ENCODE measurements at places on chromosomes 13 and 19. TPM values are rescaled to one million over a fixed set of nuclear protein-coding genes. Genes with fewer than 3 reads are reported as not detected.

- H3K36me3 ChIP-seq: peaks cover 7% of the 10 kb centered on the region
- H3K4me1 ChIP-seq: no peaks in the 10 kb centered on the region
- DNase-seq: no peak
- H3K4me3 ChIP-seq: no peak overlapping the region
Observed at GRCh38 chr19:11550265-11550664, 8.8 kb downstream of the ELOF1 start.

- no peak overlapping the region for H3K27ac ChIP-seq
- no peak overlapping the region for H3K4me3 ChIP-seq
- no peaks in the 10 kb centered on the region for H3K4me1 ChIP-seq
- peak; percentile 98 for DNase-seq
- H3K27me3 ChIP-seq: no peaks in the 10 kb centered on the region
Observed at GRCh38 chr19:2032296-2032941, 16.9 kb upstream of the BTBD2 start.

DNA sequence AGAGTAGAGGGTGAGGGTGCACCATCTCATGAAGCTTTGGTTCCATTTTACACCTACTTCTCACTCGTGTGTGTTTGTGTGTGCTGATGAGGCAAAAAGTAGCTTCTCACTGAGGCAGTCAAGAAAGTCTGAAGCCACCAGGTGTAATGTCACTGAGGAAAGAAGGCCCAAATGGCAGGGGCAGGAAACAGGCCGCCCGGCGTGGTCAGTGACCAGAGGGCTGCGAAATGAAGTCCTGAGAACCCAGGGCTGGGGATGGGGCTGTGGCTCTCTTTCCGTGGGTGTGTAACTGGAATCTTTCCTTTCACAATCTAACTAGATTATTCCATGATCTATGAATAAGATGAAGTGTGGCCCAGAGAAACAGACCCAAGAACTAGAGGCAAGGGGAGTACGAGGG, 25.5 kb upstream of the TFDP1 start:
- H3K4me3 ChIP-seq: no peak overlapping the region
- no peak overlapping the region for H3K27ac ChIP-seq
- no peaks in the 10 kb centered on the region for H3K27me3 ChIP-seq
- H3K36me3 ChIP-seq: no peaks in the 10 kb centered on the region

- H3K27me3 ChIP-seq: no peaks in the 10 kb centered on the region
- no peaks in the 10 kb centered on the region for H3K4me1 ChIP-seq
- H3K27ac ChIP-seq: no peak overlapping the region
Observed at GRCh38 chr13:94917824-94918223, 205.5 kb upstream of the SOX21 start.

The RNF225 gene
- total RNA-seq: not detected

The FLT1 gene
- total RNA-seq: 32.8 TPM

- no peaks in the 10 kb centered on the region for H3K4me1 ChIP-seq
- no peak overlapping the region for H3K27ac ChIP-seq
- H3K27me3 ChIP-seq: no peaks in the 10 kb centered on the region
- no peak for DNase-seq
- no peak overlapping the region for H3K4me3 ChIP-seq
Observed at GRCh38 chr19:47267350-47267759, 7.3 kb upstream of the INAFM1 start.

DNA sequence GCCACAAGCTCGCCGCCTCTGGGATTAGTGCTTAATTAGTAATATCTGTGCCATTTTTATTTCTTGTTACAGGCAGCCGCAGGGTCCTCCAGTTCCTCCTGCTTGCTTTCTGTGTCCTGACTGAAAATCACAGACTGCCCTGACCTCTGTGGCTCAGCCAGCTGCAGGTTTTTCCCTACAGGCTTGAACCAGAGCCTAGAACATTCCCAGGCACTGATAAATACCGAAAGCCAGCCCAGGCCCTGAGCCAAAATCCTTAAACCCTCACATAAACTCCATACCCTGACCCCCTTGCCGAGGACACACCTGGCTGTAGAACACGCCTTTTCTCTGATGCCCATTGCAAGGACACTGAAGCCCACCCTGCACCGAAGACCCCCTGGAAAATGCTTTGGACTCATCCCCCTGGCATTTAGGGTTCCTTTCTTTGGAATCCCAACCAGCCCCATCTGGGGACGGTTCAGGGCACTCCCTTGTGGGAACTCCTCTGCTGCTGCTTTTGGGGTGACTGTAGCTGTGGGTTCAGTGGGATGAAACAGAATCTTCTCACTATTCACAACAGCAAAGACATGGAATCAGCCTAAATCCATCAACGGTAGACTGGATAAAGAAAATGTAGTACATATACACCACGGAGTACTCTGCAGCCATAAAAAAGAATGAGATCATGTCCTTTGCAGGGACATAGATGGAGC, 15.5 kb downstream of the DPP9 start:
- H3K36me3 ChIP-seq: peaks cover 4% of the 10 kb centered on the region
- no peak for DNase-seq
- no peak overlapping the region for H3K4me3 ChIP-seq
- no peaks in the 10 kb centered on the region for H3K4me1 ChIP-seq
- H3K27ac ChIP-seq: peak overlapping the region; percentile 76

The PTPRH gene
- total RNA-seq: 0.29 TPM

DNA sequence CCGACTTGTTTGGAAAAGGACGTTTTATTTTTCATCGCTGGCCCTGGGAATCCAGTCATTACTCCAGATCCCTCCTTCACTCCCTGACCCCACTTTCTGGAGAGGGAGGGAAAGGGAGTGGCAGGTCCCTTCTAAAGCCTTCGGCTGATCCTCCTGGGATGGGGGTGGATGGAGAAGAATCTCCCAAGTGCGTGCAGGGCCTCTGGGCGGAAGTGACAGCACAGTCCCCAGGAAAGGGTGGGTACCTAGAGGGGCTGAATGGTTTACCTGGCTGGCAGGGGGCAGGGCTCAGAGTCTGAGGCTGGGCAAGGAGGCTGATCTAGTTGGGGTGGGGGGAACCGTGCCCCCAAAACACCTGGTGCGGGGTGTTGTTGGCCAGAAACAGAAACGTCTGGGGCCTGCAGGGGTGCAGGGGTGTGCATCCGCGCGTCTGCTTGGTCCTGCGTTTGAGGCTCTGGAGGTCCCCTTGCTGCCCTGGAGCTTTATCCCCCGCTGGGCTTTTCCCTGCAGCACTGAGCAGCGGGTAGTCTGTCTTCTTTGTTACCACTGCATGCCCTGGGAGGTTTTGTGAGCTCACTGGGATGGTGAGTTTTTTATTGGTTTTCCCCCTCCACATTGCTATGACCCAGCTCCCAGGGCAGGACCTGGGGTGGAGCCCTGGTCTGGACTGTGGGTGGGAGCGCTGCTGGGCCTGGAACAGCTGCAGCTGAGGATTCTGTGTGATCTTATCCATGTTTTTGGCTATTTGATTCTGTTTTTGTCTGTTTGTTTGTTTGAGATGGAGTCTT, 3.0 kb upstream of the ZNF628 start:
- no peak overlapping the region for H3K4me3 ChIP-seq
- no peak overlapping the region for H3K27ac ChIP-seq
- H3K36me3 ChIP-seq: no peaks in the 10 kb centered on the region
- H3K27me3 ChIP-seq: no peaks in the 10 kb centered on the region

The BEST2 gene
- total RNA-seq: not detected

The NFIX gene
- total RNA-seq: 184 TPM

The IL12RB1 gene
- 2.6 TPM for total RNA-seq

The MED16 gene
- total RNA-seq: 36.5 TPM

The ADGRE2 gene
- 8.1 TPM for total RNA-seq

The SCGB2B2 gene
- 0.75 TPM for total RNA-seq

All from aorta (tissue), 5 donors.